ENCODE measurements at places on chromosomes 3 and 15. TPM values are rescaled to one million over a fixed set of nuclear protein-coding genes. Genes with fewer than 3 reads are reported as not detected.

GRCh38 chr3:61360297-61360965 lies 109.2 kb upstream of the FHIT start:
- H3K36me3 ChIP-seq = no peaks in the 10 kb centered on the region
- no peak overlapping the region for H3K4me3 ChIP-seq
- H3K27me3 ChIP-seq = peaks cover 3% of the 10 kb centered on the region
- no peak overlapping the region for H3K27ac ChIP-seq

DNA sequence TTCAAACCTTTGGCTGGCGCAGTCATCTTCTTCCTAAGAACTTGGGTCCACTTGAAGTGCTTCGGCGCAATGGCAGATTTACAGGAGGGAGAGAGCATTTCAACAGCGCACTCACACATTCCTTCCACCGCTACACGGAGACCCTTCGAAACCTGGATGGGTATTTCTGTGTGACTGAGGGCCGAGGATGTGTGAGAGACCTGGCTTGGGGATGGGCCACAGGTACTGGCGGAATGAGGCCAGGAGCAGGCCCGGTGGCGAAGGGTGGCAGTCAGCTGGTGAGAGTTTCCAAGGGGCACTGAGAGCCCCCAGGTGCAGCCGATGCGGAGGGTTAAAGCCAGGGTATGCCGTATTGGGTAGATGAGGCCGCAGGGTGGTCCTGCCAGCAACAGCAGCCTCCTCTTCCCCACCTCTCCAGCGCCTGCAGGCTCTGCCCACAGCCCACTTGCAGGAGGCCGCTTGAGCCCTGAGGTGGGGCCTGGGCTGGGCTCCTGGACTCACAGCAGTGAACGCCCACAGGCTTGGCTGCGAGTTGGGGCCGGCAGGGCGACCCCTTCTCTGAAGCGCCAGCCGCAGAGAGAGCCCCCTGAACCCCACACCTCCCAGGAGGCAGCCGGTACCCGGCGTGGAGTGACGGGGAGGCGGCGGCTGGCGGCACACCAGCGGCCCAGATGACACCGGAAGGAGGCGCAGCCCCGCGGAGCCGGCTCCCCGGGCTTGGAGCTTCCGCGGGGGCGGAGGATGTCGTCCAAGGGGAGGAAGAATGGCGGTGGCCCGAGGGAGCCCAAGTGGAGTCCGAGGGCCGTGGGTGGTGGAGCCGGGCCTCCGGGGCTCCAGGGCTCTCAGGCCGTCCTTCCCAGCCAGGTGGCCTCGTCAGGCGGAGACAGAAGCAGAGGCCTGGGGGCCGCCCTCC lies 166.5 kb downstream of the NSMCE3 start:
- no peak overlapping the region for H3K4me3 ChIP-seq
- H3K27me3 ChIP-seq = no peaks in the 10 kb centered on the region
- H3K4me1 ChIP-seq = peaks cover 5% of the 10 kb centered on the region

DNA sequence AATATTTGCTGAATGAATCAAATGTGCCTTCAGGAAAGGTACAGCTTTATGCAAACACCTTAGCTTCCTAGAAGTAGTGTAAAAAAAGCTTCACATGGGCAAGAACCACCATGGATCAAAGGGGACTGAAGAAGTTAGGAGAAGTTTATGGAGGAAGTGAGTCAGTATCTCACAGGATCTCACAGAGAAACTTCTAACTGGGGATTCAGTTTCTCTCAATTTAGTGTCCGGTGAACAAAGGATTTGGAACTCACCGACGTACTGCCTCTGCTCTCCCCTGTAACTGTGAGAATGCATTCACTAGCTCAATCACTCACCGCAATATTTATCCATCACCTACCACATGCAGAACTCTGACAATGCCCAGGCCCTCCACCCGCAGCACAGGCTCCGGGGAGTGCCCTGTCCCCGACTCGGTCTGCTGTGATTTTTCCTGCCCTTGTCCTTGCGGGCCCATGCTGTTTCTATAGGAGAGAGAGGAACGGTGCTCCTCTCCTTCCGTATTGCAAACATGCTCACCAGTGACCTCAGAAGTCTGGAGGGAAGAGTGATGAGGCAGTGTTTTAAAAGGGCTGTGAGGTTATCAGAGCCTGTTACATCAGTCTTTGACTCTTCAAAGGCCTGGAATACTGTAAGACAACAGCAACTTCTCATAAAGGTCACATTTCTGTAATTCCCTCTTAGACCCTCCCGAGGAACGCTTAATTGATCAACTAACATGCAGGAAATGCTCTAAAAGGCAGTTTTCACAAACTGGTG lies 222.5 kb upstream of the ICE2 start:
- H3K4me3 ChIP-seq = no peak overlapping the region
- H3K4me1 ChIP-seq = peaks cover 15% of the 10 kb centered on the region

The IGSF10 gene
- total RNA-seq = not detected

- H3K4me3 ChIP-seq = no peak overlapping the region
- no peaks in the 10 kb centered on the region for H3K36me3 ChIP-seq
- DNase-seq = no peak
- H3K27ac ChIP-seq = no peak overlapping the region
These were observed 48.6 kb downstream of the ZBTB20 start for GRCh38 chr3:115098354-115099073.

The GRAMD1C gene
- 0.29 TPM for total RNA-seq

DNA sequence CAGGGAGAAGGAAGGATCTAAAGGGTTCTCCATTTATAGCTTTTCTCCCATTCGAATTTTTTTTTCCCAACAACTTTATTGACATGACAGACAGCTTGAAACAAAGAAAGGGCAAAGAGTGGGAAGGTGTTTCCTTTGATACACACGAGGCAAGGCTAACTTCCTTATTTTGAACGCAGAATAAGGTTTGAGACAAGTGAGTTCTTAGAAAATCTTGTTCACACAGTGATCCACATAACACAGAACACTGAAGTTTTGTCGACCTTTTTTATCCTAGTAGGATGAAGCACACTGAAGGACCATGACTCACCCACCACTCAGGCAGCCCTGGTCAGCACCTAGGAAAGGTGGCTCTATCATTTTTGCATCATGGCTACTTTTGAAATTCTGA lies 425.8 kb upstream of the MDFIC2 start:
- H3K4me3 ChIP-seq = no peak overlapping the region
- H3K36me3 ChIP-seq = no peaks in the 10 kb centered on the region
- DNase-seq = no peak
- peaks cover 8% of the 10 kb centered on the region for H3K4me1 ChIP-seq

All from activated CD8-positive, alpha-beta T cell treated with anti-CD3 and anti-CD28 coated beads for 36 hours (primary cell).